Astrocyte of the hippocampus (primary cell): ENCODE measurements at places on chromosomes 5 and 9.
A peak's percentile ranks its signal among the peaks of the same experiment; 100 is the strongest.

- DNase-seq: peak; percentile 38
Measured at GRCh38 chr9:1051584-1052275, 1.6 kb downstream of the DMRT2 start.

GRCh38 chr9:37992924-37993349 is 76.1 kb downstream of the SHB start:
- no peak for DNase-seq

GRCh38 chr5:67287510-67288268 is 91.1 kb upstream of the CD180 start:
- DNase-seq: peak; percentile 69

DNA sequence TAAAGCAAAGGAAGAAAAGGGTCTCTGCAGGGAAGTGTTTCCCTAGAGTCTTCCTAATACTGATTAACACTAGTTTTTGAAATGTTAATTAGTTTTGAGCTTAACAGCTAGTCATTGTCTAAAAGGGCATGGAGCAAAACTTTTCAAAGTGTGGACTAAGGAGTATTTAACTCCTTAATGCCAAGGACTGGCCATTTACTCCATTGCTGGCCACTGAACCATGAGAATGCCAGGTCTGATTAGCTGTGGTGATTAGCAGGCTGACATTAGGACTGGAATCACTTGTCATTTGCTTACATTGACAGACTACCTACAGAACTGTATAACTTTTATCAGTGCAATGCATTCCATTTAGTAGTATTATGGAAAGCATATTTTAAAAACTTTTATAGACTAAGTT is 987.0 kb downstream of the NR2F1-AS1 start:
- no peak for DNase-seq

DNA sequence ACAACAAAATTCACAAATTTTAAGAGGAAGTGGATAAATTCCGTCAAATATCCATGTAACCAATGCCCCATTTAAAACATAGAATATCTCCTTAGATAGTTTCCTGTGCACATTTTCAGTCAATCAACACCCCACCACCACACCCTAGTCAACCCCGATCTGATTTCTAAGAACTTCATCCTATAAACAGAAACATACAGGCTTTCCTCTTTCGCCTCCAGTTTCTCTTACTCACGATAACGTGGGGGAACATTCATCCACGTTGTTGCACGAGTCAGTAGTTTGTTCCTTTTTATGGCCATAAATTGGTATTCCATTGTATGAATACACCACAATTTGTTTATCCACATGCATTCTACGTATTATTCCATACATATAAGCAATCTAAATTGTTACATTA is 35.6 kb upstream of the TRIO start:
- no peak for DNase-seq

- peak; percentile 62 for DNase-seq
Measured at GRCh38 chr5:176803943-176804498, 6.3 kb upstream of the UNC5A start.

DNA sequence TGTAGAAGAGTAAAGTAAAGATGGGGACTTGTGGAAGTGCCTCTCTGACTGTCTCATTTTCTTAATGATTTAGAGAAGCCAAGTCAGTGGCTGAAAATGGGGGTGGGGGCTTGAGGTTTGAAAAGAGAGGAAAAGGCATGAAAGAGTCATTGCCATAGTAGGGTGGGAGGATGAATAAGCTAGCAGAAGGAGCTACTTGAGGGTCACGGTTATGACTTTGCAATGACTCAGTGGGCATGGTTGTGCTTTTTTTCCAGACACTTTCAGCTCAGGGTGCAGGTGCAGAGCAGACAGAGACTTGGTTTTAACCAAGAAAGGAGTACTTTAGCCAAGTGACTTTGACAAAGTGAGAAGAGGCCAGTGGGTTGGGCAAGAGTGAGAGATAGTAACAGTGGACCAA is 117.8 kb downstream of the PTTG1 start:
- peak; percentile 9 for DNase-seq

GRCh38 chr9:84818791-84819190 is 149.3 kb downstream of the NTRK2 start:
- no peak for DNase-seq

- DNase-seq: no peak
Measured at GRCh38 chr9:137358126-137358525, 56.1 kb upstream of the NRARP start.

- DNase-seq: no peak
Measured at GRCh38 chr5:335740-336038, 14.2 kb downstream of the AHRR start.

DNA sequence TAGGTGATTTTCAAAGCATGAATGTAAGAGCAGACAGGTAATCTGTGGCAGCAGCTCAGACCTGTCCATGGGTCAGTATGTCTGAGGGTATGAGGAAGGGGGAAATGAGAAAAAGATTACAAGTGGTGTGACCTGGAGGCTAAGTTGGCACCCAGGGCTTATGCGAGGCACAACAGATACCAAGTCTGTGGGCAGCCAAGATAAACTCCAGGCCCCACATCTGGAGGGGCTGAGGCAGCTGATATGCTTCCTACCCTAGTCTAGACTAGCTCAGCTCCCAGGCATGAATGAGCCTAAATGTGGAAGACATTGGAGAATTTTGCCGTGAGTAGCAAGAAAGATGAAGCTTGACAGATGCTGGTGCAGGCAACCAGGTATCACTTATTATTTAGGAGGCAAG is 151.7 kb downstream of the PIK3R1 start:
- no peak for DNase-seq

DNA sequence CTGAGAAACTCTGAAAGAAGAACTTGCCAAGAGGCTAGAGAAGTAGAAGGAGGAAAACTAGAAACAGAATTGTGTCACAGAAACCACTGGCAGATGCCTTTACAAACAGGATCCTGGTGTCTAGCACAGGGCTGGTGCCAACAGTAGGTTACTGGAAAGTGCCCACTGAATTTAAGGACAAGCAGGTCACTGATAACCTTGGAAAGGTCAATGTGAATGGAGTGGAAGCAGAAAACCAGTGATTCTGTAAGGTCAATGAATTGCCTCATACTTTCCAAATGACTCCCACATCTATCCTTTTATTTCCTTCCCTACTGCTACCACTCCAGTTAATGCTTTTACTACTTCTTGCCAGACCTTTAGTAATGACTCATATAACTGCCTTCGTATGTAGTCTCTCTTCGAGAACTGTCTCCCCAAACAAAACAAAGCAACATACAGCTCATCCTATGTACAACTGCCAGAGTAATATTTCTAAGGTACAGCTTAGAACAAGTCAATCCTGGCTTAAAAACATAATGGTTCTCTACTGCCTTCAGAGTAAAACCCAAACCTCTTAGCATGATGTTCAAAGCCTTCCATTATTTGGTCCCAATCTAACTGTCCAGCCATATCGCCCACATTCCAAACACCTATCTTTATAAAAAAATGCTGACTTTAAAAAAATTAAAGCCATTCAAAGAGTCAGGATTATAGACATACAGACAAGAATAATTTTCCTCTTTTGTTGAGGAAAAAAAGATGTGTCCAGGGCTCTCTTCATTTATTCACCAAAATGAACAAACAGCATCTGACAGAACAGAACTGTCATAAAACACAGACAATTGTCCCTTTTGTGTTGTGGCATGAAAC is 52.5 kb downstream of the NR3C1 start:
- peak; percentile 53 for DNase-seq

DNA sequence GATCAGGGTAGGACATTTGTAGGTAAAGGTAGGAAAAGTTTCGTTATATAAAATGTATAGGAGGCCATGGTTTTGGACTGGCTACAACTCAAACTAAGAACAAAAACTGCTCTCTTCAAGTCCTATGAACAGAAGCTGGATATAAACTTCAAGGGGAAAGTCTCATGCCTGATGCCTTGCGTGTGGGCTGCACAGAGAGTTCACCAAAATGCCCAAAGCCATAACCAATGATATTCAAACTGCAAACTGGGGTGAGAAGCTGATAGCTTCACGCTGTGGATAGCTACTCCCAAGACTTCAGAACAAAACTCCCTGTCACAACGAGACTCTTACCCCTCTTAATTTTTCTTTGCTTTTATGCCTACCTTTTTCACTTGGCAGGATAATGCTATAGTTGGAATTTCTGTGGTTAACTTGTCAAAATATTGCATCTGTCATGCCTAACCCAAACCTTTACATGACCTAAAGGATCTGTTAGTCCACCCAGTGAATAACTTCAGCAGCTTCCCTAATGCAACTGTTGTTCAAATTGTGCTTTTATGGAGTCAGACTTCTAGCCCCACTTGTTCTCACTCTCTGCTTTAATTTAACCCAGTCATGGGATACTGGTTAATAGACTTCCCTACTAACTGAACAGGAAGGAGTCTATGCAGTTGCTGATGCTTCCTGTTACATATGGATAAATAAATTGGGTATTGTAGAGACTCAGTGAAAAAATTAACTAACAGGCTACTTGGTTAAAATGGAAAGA is 71.9 kb downstream of the SFXN1 start:
- DNase-seq: peak; percentile 63

GRCh38 chr5:14286574-14287421 is 143.7 kb downstream of the TRIO start:
- DNase-seq: no peak

GRCh38 chr5:137248527-137248926 is 250.6 kb downstream of the SPOCK1 start:
- DNase-seq: no peak

- peak; percentile 28 for DNase-seq
Measured at GRCh38 chr9:81716409-81716808, 27.1 kb upstream of the TLE1 start.
